ENCODE measurements at places on chromosomes 12 and 14. TPM values are rescaled to one million over a fixed set of nuclear protein-coding genes. Genes with fewer than 3 reads are reported as not detected.
A peak's percentile ranks its signal among the peaks of the same experiment; 100 is the strongest.

DNA sequence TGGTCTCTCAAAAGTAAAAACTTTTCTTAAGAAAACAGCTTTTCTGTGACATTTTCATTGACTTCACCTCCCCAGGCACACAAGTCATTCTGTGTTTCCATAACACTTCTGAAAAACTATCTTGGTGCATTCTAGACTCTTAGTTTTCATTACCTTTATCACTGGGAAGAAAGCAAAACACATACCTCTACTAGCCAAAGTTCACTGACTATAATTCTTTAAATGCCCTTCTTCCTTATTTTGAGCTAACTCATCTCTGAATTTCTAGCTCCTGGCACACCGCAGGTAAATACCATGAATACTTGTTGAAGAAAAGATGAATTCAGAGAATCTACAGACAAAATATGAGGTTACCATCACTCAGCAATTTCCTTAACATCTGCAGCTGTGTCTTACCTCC is 21.1 kb downstream of the MLH3 start:
- no peaks in the 10 kb centered on the region for H3K4me1 ChIP-seq
- H3K4me3 ChIP-seq = no peak overlapping the region
- H3K27me3 ChIP-seq = no peaks in the 10 kb centered on the region
- no peak for DNase-seq
- no peak overlapping the region for H3K27ac ChIP-seq
- H3K36me3 ChIP-seq = peaks cover 20% of the 10 kb centered on the region

DNA sequence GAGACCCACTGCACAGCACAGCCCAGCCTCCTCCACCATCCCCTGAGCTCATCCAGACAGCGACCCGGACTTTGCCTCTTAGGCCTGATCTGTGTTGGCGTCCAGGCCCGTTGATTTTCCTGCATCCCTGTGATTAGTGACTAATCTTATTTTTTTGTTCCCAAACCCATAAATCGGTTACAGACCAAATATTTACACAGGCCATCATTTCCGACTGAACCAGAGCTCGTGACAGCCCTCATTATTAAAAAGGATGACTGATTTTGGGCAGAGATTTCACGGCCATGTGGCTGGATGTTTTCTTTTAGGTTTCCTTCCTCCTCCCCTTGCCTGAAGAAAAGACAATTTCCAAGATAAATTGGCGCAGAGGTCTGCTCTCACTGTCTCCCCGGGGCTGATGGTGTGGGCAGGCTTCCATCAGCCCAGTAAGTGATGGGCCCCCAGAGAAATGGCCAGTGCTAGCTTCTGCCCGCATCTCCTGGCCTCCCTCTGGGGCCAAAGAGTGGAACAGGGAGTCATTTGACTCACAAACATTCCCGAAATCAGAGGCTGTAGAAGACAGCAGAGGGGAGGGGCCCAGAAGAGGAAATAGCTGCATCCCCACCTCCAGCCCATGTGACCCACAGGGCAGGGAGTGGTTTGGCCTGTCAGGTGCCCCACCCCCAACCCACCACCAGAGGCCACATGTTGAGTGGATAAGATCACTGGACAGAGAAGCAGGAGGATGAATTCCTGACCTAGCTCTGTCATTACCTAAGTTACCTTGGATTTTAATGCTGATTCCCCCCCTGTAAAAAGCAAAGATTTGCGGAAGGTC is 283.5 kb downstream of the KSR2 start:
- H3K27ac ChIP-seq = no peak overlapping the region
- no peaks in the 10 kb centered on the region for H3K4me1 ChIP-seq
- H3K36me3 ChIP-seq = no peaks in the 10 kb centered on the region

DNA sequence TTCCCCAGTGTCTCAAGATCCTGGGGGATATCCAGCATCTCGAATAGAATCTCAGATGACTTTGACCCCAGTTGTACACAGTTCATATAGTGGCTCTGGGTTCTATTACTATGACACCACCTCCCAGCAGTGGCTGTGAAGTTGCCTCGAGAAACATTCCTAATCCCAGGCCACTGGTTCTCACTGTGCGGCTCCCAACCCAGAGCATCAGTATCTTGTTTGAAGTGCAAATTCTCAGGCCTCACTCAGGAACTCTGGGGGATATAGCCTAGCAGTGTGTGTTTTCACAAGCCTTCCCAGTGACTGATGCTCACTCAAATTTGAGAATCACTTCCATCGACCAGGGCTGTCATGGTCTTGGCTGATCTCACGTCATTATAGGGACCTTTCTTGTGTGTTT is 69.3 kb upstream of the IGF1 start:
- H3K27me3 ChIP-seq = peaks cover 2% of the 10 kb centered on the region
- no peak for DNase-seq
- H3K27ac ChIP-seq = no peak overlapping the region
- no peaks in the 10 kb centered on the region for H3K36me3 ChIP-seq

GRCh38 chr12:109612975-109613502 is 39.4 kb downstream of the MVK start:
- H3K36me3 ChIP-seq = no peaks in the 10 kb centered on the region
- no peak overlapping the region for H3K4me3 ChIP-seq
- peaks cover 14% of the 10 kb centered on the region for H3K27me3 ChIP-seq
- DNase-seq = peak; percentile 21

DNA sequence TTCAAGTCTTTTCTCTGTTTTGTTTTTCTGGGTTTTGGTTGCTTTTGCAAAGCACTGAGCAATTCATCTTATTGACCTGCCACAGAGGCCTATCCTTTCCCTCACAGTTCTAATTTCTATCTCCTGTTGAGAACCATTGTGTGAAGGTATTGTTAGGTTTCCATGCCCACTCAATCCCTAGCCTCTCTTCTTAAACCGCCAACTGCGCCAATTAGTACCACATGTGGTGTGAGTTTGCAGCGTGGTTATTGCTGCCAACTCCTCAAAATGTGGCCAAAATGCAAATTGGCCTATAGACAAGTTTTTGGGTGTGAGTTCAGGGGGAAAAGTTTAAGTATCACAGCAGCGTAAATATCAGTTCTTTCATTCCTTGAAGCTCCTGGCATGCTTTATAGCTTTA is 232.6 kb downstream of the FLRT2 start:
- H3K27ac ChIP-seq = no peak overlapping the region
- H3K4me3 ChIP-seq = no peak overlapping the region
- no peaks in the 10 kb centered on the region for H3K27me3 ChIP-seq

DNA sequence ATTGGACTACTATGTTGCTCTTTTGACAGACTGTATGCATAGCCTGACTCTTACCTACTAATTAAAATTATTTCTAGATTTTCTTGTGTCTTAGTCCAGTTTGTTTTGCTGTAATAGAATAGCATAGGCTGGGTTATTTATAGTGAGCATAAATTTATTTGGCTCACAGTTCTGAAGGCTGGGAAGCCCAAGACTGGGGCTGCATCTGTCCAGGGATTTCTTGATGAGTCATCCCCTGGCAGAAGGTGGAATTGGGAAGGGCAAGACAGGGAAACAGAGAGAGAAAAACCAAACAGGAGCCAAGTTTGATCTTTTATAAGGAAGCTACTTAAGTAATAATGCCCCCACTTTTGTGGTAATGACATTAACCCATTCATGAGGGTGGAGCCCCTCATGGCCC is 759.2 kb upstream of the LRFN5 start:
- DNase-seq = no peak
- no peaks in the 10 kb centered on the region for H3K4me1 ChIP-seq
- H3K36me3 ChIP-seq = no peaks in the 10 kb centered on the region
- no peaks in the 10 kb centered on the region for H3K27me3 ChIP-seq

DNA sequence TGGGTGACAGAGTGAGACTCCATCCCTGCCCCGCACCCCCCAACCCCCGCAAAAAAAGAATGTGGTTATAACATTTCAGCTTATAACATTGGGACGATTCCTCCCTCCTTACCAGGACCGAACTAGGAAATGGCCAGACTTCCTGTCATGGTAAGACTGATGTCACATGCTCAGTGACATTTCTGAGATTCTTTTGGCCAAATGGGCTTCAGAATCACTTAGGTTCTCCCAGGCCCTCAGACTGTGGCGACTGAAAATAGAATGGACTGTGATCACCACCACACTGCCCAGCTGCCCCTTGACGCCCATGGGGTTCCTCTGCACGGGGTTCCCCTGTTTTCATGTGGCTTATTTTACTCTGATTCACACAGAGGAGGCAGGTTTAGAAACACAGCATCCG is 115.0 kb upstream of the EVL start:
- no peaks in the 10 kb centered on the region for H3K36me3 ChIP-seq
- peaks cover 19% of the 10 kb centered on the region for H3K27me3 ChIP-seq
- no peak overlapping the region for H3K4me3 ChIP-seq

- H3K36me3 ChIP-seq = no peaks in the 10 kb centered on the region
- no peak overlapping the region for H3K27ac ChIP-seq
- no peak for DNase-seq
Measured at GRCh38 chr12:125402874-125403789, 337.9 kb downstream of the AACS start.

DNA sequence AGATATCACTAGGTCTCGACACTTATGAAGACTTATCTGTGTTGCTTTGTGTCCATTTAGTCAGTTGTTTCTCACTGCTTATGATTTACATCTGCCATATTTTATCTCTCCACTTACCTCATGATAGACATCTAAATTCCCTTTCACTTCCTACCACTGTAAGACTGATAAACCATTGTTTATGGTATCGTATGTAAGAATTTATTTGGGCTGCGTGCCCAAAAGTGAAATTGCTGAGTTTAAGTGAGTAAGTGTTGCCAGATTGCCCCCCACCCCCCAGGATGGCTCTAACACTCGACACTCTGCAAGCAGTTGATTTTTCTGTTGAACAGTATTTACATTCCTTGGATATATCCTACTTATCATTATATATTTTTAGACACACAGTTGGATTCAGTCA is 69.9 kb upstream of the MON2 start:
- DNase-seq = no peak
- H3K27me3 ChIP-seq = no peaks in the 10 kb centered on the region
- H3K4me1 ChIP-seq = no peaks in the 10 kb centered on the region
- H3K27ac ChIP-seq = no peak overlapping the region

- no peak for DNase-seq
- H3K4me1 ChIP-seq = no peaks in the 10 kb centered on the region
- no peaks in the 10 kb centered on the region for H3K27me3 ChIP-seq
Measured at GRCh38 chr12:16407346-16407745, 59.9 kb downstream of the MGST1 start.

GRCh38 chr14:99749142-99749541 is 44.1 kb upstream of the EML1 start:
- H3K4me1 ChIP-seq = peaks cover 19% of the 10 kb centered on the region
- H3K4me3 ChIP-seq = no peak overlapping the region
- peaks cover 20% of the 10 kb centered on the region for H3K27me3 ChIP-seq
- no peaks in the 10 kb centered on the region for H3K36me3 ChIP-seq

GRCh38 chr12:3458041-3458440 is 33.0 kb upstream of the PRMT8 start:
- peaks cover 25% of the 10 kb centered on the region for H3K27me3 ChIP-seq
- no peak overlapping the region for H3K4me3 ChIP-seq
- peaks cover 7% of the 10 kb centered on the region for H3K4me1 ChIP-seq
- H3K36me3 ChIP-seq = no peaks in the 10 kb centered on the region
- H3K27ac ChIP-seq = no peak overlapping the region

DNA sequence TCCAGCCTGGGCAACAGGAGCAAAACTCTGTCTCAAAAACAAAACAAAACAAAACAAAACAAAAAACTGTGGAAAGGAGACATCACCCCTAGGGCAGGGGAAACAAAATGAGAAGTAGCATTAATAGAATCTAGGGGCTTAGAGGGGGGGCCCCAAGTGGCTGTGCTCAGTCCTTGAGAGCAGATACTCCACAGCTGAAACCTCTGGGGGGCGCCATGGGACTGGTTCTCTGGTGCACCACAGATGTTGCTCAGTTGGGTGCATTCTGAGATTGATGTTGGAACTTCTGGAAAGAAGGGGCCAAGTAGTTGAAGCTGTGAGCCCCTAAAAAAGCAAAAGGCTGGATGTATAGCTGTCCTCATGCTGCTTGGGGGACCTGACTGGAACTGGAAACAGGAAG is 11.8 kb upstream of the SYNE2 start:
- H3K4me1 ChIP-seq = no peaks in the 10 kb centered on the region
- H3K27me3 ChIP-seq = no peaks in the 10 kb centered on the region
- no peaks in the 10 kb centered on the region for H3K36me3 ChIP-seq
- DNase-seq = peak; percentile 74
- H3K27ac ChIP-seq = no peak overlapping the region

GRCh38 chr12:50107416-50108268 is 3.8 kb downstream of the GPD1 start:
- H3K36me3 ChIP-seq = no peaks in the 10 kb centered on the region

GRCh38 chr14:95440496-95440895 is 76.0 kb downstream of the SYNE3 start:
- no peak for DNase-seq
- H3K36me3 ChIP-seq = peaks cover 16% of the 10 kb centered on the region
- peaks cover 4% of the 10 kb centered on the region for H3K4me1 ChIP-seq
- H3K27me3 ChIP-seq = no peaks in the 10 kb centered on the region
- no peak overlapping the region for H3K27ac ChIP-seq

DNA sequence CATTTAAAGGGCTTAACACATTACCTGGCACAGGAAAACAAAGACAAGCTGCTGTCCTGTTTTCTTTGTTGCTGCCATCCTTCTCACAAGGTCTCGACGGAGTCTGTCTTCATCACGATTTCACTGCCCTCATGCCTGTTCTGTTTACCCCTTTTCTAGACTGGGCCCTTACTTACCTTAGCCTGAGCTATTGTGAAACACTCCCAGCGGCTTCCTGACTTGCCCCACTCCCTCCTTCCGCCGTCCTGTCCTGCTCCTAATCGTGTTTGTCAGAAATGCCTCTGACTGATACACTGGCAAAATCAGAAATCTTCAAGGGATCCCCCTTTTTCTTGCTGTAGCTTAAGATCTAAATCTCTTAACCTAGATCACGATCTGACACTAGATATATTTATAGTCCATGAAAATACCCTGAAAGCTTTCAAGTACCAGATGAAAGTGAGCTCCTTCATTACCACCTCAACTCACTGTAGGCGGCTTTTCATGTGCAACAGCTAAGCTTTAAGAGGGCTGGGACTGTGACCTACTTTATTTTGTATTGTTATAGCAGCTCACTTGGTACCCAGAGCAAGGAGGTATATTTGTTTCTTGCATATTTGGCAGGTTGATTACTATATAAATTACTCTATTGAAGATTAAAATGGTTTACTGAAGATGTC is 32.1 kb downstream of the TECPR2 start:
- DNase-seq = no peak
- H3K36me3 ChIP-seq = peaks cover 37% of the 10 kb centered on the region
- peaks cover 25% of the 10 kb centered on the region for H3K4me1 ChIP-seq
- peak overlapping the region; percentile 64 for H3K27ac ChIP-seq
- H3K27me3 ChIP-seq = no peaks in the 10 kb centered on the region

SLC17A8 gene
- not detected for total RNA-seq

ACVRL1 gene
- not detected for total RNA-seq

KRT6C gene
- not detected for total RNA-seq

KRT5 gene
- not detected for total RNA-seq

GALNT9 gene
- total RNA-seq = 0.30 TPM

AQP2 gene
- not detected for total RNA-seq

HSP90AA1 gene
- total RNA-seq = 1,372 TPM

CLEC9A gene
- not detected for total RNA-seq

LRRC43 gene
- not detected for total RNA-seq

TMTC3 gene
- total RNA-seq = 5.8 TPM

CMKLR1 gene
- not detected for total RNA-seq

INHBC gene
- total RNA-seq = not detected

MGAT4C gene
- not detected for total RNA-seq

All from activated CD4-positive, alpha-beta T cell treated with anti-CD3 and anti-CD28 coated beads for 36 hours (primary cell).